ENCODE measurements at places on chromosomes 6 and 20.

GRCh38 chr6:113894712-113895674 is 37.8 kb downstream of the MARCKS start:
- DNase-seq: no peak

DNA sequence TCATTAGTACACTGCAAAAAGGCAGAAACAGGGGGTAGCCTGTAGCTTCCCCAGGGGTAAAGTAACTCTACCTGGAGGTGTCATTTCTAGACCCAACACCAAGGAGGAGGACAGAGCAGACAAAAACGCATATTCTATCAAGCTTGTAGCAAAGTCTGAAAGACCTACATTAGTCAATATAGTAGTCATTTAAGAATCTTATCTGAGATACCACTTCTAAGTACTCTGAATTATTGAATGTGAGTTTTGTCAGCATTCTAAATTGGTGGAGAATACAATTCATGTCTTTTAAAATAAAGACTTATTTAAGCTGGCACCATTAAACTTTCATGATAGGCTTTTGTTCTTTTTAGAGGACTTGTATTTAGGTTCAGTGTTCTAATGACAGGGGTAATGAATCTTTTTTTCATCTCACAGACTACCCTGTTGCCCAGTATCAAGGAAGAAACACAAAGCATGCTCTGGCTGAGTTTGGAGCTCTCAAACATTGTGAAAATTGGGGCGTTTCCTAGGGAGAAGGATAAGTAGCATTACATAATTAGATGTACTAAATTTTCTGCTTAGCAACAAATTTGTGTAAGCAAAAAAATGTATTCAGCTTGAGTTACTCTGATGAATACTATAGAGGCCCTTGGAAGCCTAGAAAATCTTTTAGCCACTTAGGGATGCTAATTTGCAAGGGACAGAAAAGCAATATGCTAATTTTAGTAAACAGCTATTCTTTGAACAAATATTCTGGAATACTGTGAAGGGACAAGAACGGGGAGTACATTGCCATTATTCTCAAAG is 255.4 kb upstream of the HSF2 start:
- no peak for DNase-seq

DNA sequence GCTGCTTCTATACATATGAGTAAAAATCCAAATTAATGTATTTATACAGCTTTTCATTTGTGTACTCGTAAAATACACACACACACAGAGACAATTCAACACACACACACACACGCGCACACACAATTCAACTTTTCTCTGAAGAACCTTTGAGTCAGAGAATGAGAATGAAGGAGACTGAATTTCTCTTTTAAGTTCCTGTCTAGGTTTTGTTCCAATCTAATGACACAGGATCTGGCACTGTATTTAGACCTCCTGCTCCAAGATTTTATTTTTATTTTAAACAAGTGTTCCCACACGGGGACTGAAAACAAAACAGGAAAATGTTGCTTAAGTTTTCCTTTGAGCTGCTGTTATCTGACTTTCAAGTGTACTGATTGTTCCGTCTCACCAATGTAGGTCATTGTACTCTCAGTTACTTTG is 250.8 kb downstream of the LAMA2 start:
- DNase-seq: no peak

DNA sequence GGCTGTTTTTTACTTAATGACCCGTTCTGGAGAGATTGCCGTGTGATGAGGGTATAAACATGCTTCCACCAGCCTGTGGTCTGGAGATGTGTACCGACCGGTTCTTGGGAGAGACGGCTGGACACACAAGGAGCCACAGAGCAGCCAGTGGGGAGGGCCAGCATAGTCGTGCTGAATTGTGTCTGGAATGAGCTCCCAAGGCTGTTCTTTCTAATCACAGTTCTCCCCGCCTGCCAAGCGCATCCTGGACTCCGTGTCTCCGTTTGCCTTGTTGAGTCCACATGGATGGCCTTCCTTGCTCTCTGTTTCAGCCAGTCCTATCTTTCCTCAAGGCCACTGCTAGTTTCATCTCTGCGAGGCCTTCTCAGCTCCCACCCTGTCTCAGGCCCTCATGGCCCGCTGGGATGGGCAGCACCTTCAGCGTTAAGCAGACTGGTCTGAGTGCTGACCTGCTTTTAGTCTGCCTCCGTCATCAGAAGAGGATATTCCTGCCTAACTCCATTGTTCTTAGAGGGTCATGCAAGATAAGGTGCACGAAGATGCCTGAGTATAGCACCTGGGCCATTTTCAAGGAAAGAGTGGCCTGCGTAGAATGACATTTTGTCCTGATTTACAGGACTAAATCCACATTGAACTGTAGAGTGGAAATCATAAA is 20.6 kb downstream of the MANBAL start:
- DNase-seq: no peak

DNA sequence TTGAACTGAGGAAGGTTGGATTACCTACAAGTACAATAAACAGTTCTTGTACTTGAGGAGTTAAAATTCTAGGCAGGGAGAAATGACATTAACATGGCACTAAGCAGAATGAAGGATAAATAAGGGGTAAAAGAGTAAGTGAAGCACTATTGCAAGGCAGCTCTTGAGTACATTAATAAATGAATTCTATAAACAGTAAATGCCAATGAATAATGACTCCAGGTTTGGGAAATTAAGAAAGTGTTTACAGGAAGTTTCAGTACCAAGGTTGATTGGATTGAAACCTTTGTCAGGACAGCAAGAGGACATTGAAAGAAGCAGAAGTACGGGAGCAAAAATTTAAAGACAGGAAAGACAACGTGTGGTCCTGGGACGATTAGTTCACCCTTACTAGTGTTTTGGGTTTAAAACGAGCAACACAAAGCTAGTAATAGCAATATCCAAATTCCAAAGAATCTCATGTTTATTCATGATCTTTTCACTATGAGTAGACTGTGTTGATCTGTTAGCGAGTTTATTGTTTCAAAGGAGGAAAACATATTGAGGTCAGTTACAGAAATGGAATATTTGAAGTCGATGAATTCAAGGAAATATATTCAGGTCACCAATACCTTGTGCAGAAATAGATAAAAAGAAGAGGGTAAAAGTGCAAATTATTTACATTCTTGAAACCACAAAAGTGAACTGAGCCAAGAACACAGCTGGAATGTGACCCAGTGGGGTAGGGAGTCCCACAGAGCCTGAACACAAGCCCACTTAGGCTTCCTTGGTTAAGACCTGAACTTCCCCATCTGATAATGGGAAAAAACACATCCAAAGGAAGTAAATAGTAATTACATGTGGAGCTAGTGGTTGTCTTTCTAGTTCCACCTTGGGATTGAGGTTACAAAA is 80.8 kb downstream of the MKKS start:
- DNase-seq: no peak

DNA sequence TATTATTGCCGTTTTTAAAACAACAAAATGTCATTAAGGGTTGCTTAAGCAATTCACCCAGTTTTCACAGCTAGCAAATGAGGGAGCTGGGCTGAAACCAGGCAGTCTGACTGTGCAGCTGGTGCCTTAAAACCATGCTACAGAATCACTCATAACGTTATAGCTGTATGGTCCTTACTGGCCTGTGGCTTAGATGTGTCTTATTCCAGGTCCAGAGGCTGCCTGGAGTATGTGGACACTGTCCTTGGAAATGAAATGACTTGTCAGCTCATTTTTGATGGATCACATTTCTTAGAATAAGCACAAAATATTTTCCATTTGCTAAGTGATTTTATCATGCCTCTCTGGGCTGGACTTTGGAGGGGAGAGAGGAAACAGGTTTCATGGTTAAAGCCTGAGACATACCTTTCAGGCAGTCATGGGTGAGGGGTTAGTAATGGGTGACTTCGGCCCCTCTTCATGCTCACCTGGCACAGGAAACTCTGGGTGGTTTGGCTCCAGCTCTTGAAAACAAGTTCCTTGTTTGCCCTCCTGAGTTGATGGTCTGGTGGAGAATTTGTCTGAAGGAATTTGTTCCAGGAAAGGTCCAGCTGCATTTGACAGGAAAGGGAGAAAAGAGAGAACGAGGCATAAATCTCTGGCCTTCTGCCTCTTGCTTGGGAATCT is 823.2 kb downstream of the DHX35 start:
- no peak for DNase-seq

DNA sequence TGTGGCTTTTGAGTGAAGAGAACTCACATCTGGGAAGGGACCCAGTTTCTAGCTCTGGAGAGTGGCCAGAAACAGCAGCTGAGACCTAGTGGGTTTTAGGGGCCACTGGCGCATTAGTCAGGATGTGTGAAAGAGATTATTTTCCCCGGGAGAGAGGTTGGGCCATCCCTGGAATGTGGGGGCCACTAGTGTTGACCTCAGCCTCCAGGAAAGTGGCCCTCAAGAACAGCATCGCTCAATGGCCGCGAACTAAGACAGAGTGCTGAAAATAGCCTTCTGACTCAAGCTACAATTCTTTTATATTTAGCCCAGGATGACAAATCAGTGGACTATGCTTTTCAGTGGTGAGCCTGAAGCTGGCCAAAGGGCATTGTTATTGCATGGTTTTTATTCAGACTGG is 210.4 kb upstream of the RNF24 start:
- DNase-seq: no peak

- DNase-seq: no peak
These were observed 613.2 kb upstream of the NOX3 start for GRCh38 chr6:156068881-156069280.

DNA sequence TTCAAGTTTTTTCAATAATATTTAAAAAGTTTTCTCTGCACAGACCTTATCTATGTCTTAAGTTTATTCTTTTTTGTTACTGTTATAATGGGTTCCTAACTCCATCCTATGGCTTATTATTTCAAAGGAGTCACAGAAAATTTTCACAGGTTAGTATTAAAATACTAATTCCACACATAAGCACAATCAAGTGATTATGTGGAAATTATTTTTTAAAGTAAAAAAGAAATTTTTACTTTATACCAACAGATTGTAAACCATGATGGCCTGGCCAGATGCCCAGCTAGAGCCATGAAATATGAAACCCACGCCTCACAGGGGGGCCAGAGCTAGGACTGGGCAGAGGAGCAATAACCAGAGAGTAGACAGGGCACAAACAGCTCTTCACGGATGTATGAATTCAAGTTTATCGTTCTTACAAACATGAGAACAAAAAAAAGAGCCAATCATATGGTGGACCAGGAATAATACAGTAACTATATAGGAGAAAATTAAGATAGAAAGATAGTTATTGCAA is 34.0 kb downstream of the NUDT3 start:
- DNase-seq: no peak

DNA sequence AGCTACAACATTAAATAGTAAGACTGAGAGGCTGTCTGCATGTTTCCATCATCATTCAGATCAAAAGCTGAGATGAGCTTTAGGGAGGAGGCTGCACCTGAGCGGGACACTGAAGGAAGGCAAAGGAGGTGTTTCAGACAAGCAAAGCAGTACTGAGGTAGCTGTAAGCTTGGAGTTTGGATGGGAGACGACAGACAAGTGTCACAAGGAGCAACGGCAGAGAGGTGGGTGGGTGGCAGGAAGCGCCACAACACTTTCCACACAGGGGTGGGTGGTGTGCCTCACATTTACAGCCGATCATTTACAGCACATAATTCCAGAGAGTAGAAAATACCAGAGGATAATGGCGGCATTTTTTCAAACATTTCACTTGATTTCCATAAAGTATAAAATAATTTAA is 205.5 kb upstream of the SHLD1 start:
- no peak for DNase-seq

DNA sequence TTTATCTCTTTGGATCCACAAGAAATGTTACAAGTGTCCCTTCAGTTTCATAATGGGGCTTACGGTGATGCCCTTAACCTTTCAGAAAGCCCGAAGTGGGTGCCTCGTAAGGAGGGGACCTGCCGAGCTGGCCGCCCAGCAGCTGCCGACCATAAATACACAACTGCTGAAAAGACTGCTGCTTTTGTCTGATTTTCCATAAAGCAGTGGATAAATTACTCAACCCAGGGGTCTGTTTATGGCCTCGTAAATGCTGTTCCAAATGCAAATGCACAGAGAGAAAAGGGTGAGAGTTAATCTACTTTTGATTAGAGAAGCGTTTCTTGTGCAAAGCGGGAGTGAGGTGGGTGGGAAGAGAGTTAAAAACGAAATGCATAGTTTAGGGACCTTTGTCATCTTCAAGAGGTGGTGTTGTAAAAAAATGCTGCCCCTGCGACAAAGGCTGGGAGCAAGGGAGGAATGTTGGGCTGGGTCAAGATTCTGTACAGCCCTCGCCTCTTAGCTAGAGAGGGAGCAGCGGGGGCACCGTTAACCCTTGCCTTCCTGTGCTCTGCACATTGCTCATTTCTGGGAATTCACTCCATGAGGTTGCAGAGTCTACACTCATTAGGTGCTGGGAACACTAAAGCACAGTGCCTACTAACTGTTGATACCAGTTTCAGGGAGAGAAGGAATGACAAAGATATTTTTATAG is 112.0 kb upstream of the MTHFD1L start:
- DNase-seq: no peak

DNA sequence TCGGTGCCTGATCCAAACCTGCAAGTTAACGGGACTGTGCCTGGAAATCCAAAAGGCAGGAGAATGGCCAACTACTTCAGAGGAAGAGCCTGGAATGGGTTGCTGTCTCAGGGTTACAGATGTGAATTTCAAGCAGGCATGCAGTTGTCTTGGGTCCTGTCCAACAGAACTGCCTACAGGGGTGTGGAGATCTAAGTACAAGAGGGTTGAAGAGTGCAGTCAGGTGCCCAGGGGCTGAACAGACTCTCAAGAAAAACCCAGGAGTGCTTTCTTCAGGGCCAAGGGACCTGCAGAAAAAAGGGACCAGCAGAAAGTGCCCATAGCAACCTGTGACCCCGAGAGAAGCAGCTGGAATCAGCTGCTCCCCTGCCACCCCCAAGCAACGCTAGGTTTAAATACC is 71.0 kb downstream of the PREP start:
- DNase-seq: no peak

DNA sequence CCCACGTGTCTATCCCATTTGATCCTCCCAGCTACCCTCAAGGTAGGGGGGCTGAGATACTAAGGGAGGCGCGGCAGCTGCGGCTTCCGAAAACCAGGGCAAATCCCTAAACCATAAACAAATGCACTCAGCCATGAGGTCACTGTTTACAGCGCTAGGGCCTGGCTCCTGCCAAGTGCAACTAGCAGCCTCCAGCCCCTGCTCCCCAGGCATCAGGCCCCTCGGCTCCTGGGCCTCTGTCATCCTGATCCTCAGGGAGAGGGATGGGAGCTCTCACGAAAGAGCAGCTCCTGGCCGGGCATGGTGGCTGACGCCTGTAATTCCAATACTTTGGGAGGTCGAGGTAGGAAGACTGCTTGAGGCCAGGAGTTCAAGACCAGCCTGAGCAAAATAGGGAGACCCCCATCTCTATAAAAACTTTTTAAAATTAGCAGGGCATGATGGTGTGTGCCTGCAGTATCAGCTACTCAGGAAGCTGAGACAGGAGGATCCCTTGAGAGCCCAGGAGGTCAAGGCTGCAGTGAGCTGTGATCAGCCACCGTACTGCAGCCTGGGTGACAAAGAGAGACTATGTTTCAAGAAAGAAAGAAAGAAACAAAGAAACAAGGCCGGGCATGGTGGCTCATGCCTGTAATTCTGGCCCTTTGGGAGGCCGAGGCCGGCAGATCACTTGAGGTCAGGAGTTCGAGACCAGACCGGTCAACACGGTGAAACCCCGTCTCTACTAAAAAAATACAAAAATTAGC is 42.5 kb upstream of the TLDC2 start:
- DNase-seq: no peak

- DNase-seq: no peak
These were observed 1.5 kb downstream of the BICRAL start for GRCh38 chr6:42783177-42783875.
